NCI-H1417 treated with DMSO at 0.1 percent for 48 hours (cell line): ENCODE measurements at places on chromosomes 12 and 14.

GRCh38 chr12:50822082-50822481, 20.6 kb upstream of the TMPRSS12 start:
- DNase-seq = no peak

DNA sequence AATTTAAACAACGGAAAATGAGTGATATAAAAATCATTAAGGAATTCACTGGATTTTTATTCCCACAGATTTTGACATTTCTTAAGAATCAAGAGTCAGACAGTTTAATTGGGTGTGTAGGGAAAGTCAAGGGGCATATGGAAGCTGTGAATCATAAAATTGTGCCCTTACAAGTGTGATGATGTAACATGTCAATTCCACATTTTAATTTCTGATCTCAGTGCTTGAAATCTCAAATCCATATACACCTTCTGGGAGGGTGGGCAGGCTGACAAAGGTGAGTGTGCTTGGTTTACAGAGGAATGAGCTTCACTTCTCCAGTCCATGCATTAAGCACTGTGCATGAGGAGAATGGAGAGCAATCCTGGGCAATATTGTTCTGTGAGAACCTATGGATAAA, 1.0 kb upstream of the KRT6A start:
- no peak for DNase-seq

- DNase-seq = no peak
These were observed 23.2 kb downstream of the NT5DC3 start for GRCh38 chr12:103817791-103818190.

DNA sequence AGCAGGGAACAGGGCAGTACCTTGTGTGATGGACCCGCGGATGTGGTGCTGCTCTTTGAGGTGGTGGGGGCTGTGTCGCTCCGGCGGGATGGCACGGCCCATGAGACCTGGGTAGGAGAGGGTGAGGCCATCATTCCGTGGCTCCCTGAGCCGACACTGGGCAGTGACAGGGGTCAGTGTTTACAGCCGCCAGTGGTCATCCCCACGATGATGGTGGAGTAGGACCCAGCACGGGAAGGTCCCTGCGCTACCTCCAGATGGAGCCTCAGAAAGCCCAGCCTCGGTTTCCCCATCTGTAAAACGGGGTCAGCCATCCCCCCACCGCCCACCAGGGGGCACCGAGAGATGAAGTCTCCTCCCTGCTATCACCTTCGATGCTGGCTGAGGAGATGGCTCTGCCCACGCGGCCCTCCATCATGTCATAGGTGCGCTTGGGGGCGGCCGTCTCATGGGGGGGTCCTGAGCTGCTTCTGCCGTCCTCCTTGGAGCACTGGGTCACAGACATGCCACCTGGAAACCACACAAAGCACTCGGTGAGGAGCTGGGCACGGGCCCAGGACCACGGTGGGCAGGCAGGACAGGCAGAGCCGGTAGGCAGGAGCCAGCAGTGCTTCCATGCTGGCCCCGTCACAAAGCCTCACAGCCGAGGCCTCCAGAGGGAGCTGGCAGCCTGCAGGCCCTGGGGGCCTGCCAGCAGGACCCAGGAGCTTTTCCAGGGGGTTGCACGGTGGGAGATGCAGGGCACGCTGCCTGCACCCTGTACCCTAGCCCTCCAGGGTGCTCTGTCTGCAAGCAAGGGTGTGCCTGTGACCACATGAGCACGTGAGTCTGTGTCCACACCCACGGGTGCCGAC, 53.1 kb downstream of the RFLNA start:
- DNase-seq = no peak

GRCh38 chr12:103387385-103387784, 108.4 kb downstream of the C12orf42 start:
- no peak for DNase-seq

DNA sequence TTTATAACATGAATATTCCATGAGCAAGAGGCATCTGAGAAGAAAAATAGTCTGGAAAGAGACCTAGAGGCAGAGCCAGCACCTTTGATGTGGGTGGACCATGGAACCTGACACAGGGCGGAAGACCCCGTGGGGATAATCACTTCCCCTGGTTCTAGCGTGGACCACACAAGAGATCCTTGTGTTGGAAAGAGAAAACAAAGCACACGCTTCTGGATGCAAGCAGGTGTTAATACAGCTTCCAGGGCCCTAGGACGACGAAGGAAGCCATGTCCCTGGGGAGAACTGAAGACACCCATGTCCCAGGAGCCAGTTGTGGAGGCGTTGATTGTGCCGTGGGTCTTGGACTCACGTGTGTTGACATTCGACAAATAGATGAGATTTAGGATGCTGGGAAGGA, 102.9 kb downstream of the ADGRD1 start:
- no peak for DNase-seq

DNA sequence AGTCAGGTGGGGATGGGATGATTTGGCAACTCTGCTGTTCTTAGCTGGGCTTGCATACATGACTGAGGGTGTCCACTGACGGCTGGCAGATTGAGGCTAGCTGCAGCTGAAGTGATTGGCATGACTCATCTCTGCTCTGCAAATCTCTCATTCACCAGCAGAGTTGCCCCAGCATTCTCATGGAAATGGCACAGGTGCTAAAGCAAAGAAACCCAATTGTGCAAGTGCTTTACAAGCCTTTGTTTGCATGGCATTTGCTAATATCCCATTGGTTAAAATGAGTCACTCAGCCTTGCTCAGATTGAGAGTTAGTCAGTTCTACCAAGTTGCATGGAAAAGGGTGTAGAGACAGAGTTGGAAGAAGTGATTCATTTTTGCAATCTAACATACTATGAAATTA, 389.7 kb upstream of the FAR2 start:
- no peak for DNase-seq

DNA sequence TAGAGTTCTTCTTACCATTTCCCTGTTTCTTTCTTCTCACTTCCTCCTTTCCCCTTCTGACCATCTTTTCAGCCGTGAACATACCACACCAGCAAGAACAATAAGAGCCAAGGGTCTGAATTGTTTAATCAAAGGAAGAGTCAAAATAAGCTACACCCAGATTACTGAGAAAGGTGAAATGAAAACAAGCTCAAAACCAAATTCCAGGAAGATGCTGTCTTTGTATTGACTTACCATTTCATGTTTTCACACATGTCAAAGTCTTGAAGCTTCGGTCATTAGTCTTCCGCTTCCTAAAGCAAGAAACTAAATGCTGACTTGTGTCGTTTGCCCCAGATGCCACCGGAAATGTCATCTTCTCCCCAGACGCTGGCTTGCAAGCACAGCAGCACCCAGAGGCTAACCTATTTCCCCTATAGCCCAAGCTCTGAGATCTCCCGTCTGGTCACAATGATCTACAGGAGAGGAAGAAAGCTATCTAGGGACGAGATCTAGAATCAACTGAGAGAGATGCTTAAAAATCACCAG, 136.5 kb upstream of the AMIGO2 start:
- no peak for DNase-seq

- DNase-seq = no peak
These were observed 442.0 kb downstream of the MED13L start for GRCh38 chr12:115835445-115835844.

- DNase-seq = no peak
These were observed 53.0 kb upstream of the KRR1 start for GRCh38 chr12:75564398-75564797.

DNA sequence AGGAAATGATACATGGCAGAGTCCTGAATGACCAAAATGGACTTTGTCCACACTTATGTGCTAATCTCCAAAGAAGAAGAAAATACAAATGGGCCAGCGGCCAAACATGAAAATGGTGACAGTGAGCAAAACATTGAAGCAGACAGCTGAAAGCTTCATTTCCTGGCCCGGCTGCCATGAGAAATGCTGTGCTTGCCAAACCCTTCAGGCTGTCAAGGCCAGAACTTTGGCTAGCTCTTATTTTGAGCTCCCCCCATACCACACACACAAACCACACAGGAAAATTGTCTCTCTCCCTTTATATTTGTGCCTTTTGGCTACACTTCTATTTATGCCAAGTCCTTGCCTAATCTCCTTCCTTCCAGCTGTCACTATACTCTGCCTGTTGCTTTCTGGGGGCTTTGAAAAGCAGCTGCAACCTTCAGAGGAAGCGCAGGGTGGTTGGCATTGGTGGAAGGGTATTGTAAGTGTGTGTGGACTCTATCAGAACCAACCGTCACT, 323.8 kb downstream of the RAD51B start:
- no peak for DNase-seq

GRCh38 chr14:21656980-21657379, 3.3 kb downstream of the OR4E2 start:
- DNase-seq = no peak

DNA sequence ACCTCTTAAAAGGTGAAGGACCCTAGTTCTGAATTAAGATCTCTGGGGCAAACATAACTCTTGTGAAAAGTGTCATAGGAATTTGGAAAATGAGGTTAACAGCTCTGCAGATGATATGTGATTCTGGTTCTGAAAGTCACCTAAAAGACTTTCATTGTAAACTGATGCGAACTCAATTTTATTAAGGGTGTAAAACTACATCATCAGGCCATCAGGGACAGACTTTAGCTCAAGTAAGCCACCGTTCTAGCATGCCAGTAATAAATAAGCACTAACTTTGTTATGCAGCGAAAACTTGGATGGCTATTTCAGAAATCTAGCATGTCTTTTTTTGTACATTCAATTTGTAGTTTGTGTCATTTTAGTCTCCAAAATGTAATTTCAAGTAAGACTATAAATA, 61.6 kb downstream of the R3HDM2 start:
- DNase-seq = no peak
